ENCODE measurements at places on chromosomes 2 and 18. TPM values are rescaled to one million over a fixed set of nuclear protein-coding genes. Genes with fewer than 3 reads are reported as not detected.

- peak; percentile 67 for DNase-seq
Observed at GRCh38 chr2:101520246-101520645, 45.3 kb upstream of the RFX8 start.

DNA sequence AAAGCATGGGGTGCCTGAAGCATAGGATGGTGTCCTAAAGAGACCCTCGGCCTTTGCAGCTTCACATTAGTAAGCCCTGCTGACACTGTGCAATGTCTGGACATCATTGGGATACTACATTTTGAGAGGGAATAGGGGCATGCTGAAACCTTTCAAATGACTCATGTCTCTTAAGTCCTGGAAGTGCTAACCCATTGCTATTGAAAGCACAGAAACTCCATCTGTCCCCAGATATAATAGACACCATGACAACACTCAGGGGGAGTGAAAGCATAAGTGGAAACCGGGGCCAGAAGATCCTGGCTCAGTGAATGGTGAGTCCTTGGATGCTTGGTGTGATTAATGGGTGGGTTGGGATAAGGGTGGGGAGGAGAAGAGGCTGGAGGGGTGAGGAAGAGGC is 595.5 kb upstream of the ID2 start:
- peak; percentile 13 for DNase-seq

DNA sequence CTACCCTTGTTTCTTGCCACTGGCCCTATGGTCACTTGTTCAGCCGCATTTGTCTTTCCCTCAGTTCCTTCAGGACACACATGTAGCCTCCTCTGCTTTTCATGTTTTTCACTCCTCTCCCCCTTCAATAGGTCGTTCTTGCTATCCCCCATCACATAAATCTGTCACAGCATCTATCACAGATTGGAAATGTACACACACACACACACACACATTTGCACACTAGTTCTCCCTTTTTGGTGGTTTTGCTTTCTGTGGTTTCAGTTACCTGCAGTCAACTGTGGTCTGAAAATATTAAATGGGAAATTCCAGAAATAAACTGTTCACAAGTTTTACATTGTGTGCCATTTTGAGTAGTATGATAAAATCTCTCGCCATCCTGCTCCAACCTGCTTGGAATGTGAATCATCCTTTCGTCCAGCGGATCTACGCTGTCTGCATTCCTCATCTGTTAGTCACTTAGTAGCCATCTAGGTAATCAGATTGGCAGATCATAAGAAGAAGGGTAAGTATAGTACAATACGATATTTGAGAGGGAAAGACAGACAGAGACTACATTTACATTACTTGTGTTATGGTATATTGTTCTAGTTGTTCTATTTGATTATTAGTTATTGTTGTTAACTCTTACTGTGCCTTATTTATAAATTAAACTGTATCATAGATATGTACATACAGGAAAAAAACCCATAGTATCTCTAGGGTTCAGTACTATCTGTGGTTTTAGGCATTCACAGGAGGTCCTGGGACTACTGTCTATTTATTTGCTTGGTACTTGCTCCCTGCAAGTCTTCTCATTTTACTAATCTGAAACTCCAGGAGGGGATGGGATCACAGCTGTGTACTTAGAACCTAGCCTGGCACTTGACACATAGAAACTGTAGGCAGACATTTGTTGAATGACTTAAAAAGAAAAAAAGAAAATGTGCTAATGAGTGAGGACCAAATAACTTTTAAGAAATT is 86.1 kb upstream of the PNPT1 start:
- DNase-seq: peak; percentile 82

GRCh38 chr2:127105656-127106456 is 1.1 kb downstream of the BIN1 start:
- DNase-seq: peak; percentile 61

The CYTIP gene
- total RNA-seq: not detected

The IL1RN gene
- not detected for total RNA-seq
